ENCODE measurements at places on chromosomes 6 and 20. TPM values are rescaled to one million over a fixed set of nuclear protein-coding genes. Genes with fewer than 3 reads are reported as not detected.

Gene STAU1
- 37.5 TPM for total RNA-seq

Gene SPTLC3
- total RNA-seq: 2.8 TPM

Gene PTK7
- 141 TPM for total RNA-seq

Gene EIF6
- total RNA-seq: 89.0 TPM

Gene VSX1
- total RNA-seq: not detected

Gene SDCBP2
- total RNA-seq: 1.3 TPM

Gene ZSCAN26
- total RNA-seq: 12.3 TPM

Gene ZSCAN23
- total RNA-seq: 4.4 TPM

Measured in smooth muscle cell of bladder (primary cell).